ENCODE measurements at places on chromosomes 5 and 9. TPM values are rescaled to one million over a fixed set of nuclear protein-coding genes. Genes with fewer than 3 reads are reported as not detected.

- H3K4me3 ChIP-seq = no peak overlapping the region
- no peak for DNase-seq
- no peaks in the 10 kb centered on the region for H3K4me1 ChIP-seq
- H3K27me3 ChIP-seq = no peaks in the 10 kb centered on the region
- no peak overlapping the region for H3K27ac ChIP-seq
These were observed 16.7 kb downstream of the NDUFAF2 start for GRCh38 chr5:60961685-60962084.

GRCh38 chr9:89036891-89037290, 45.6 kb downstream of the S1PR3 start:
- H3K27ac ChIP-seq = no peak overlapping the region
- no peak overlapping the region for H3K4me3 ChIP-seq

- H3K4me1 ChIP-seq = peaks cover 7% of the 10 kb centered on the region
- H3K27me3 ChIP-seq = no peaks in the 10 kb centered on the region
- DNase-seq = no peak
- no peak overlapping the region for H3K27ac ChIP-seq
- H3K36me3 ChIP-seq = no peaks in the 10 kb centered on the region
These were observed 349.2 kb downstream of the DEPDC1B start for GRCh38 chr5:60350794-60351193.

DNA sequence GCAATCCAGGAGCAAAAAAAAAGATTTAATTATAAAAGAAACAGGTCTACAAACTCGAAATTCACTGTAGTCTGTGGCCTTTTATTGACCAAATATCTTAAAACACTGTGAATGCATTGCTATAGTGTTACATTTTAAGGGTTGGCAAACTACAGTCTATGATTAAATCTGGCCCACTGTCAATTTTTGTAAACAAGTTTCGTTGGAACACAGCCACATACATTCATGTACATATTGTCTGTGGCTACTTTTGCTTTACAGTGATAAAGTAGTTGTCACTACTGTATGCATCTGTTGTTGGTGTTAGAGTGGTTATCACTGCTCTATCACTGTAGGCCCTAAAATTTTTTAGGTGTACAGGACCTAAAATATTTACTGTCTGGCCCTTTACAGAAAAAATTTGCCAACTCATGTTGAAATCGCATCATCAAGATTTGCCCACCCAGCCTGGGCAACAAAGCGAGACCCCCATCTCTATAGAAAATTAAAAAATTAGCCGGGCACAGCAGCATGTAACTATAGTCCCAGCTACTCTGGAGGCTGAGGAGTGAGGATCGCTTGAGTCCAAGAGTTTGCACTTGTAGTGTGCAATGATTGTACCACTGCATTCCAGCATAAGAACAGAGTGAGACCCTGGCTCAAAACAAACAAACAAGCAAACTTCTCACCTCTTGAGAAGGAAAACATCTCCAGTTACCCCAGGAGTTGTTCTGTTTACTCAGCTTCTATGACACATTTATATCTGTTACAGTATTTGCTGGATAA, 89.0 kb downstream of the ERBIN start:
- peaks cover 16% of the 10 kb centered on the region for H3K36me3 ChIP-seq
- no peaks in the 10 kb centered on the region for H3K4me1 ChIP-seq
- H3K4me3 ChIP-seq = no peak overlapping the region
- H3K27ac ChIP-seq = no peak overlapping the region
- DNase-seq = no peak

- no peak overlapping the region for H3K4me3 ChIP-seq
- no peak for DNase-seq
- no peak overlapping the region for H3K27ac ChIP-seq
- H3K4me1 ChIP-seq = peaks cover 37% of the 10 kb centered on the region
- H3K36me3 ChIP-seq = peaks cover 7% of the 10 kb centered on the region
These were observed 6.6 kb upstream of the N4BP3 start for GRCh38 chr5:178106556-178107239.

DNA sequence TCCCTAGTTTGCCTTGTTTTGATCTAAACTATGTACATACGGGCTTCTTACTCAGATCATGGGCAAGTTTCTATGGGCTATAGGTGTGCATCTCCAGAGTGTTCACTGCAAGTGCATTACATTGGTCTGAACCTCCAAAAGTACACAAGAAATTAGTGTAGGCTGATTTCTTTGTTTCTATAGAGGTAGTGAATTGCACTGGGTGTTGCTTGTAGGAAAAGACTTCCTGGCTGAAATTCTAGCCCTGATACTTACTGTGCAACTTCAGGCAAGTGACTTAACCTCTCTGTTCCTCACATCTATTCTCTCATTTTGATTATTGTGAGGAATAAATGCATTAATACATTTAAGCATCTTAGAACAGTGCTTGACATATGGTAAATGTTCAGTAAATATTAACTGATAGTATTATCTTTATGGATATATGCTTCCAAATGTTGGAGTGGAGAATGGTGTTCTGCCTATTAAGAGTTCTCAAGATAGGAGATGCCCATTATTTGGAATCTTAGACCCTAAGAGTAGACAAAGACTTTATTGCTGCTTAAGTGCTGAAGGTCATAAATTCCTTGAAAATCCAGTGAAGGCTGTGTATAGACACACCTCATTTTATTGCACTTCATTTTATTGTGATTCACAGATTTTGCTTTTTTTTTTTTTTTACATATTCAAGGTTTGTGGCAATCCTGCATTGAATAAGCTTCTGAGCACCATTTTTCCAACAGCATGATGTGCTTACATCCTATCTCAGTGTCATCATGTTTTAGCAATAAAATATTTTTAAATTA, 38.4 kb upstream of the TLR4 start:
- H3K4me1 ChIP-seq = no peaks in the 10 kb centered on the region
- no peaks in the 10 kb centered on the region for H3K27me3 ChIP-seq
- H3K4me3 ChIP-seq = no peak overlapping the region
- H3K36me3 ChIP-seq = no peaks in the 10 kb centered on the region
- H3K27ac ChIP-seq = no peak overlapping the region

DNA sequence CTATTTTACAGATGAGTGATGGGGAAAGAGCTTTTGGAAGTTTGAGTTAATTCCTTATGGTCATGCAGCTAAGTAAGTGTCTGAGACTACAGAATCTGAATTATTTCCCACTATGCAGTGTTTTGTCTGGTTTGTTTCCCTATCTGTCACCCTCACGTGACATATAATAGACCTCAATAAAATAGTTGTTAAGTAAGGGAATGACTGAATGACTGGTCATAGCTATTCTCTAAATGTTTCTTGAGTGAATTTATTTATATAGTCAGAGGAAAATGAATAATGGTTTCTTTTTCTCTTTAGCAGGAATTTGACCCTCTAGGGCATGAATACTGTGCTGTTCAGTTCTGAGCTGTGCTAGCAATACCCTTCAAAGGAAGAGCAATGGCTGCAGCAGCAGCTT, 10.3 kb downstream of the TRIM32 start:
- no peak overlapping the region for H3K4me3 ChIP-seq
- H3K36me3 ChIP-seq = peaks cover 4% of the 10 kb centered on the region
- H3K4me1 ChIP-seq = no peaks in the 10 kb centered on the region

- H3K36me3 ChIP-seq = peaks cover 54% of the 10 kb centered on the region
- no peak overlapping the region for H3K4me3 ChIP-seq
- no peak overlapping the region for H3K27ac ChIP-seq
- no peaks in the 10 kb centered on the region for H3K4me1 ChIP-seq
These were observed 20.9 kb downstream of the SH3GLB2 start for GRCh38 chr9:129007035-129007765.

Gene ITGA2
- total RNA-seq = 101 TPM

Gene IL3
- total RNA-seq = not detected
